Putamen (tissue), 1 donor: ENCODE measurements at places on chromosomes 6 and 20.
A peak's percentile ranks its signal among the peaks of the same experiment; 100 is the strongest.

DNA sequence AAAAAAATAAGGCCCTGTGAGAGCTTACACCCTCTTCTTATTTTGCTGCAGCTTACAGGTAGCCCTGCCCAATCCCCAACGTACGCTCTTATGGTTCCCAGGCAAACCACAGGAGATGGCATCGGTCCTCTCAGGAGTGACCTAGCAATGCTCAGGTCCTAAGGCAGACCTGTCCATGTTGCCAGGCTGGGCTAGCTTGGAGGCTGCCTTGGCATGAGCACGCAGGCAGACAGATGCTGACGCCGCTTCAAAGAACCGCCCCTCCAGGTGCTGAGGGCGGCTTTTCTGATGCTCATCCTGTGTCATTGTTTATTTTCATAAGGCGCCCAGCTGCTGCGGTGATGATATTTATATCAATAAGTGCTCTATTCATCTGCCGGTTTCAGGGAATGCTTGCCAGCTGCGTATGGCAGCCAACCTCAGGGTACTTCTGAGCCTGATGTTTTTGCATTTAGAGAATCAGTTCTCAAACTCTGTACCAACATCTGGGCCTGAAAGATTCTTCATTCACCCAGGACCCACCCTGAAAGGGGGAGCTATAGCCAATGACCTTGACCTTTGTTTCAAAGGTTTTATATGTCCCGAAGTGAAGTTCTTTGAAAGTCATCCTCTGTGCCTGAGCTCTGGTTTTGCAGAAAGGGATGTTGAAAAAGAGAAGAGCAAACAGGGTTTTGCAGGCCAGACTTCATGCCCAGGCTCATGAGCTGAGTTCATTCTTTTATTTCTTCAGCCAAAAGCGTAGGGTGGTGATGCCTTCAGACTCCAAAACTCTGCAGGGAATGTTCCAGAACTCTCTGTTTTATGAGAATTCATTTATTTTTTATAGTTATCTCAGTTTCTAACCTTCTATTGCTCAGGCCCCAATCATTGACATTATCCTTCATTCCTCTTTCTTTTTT lies 475.6 kb upstream of the CHD6 start:
- no peak for DNase-seq

DNA sequence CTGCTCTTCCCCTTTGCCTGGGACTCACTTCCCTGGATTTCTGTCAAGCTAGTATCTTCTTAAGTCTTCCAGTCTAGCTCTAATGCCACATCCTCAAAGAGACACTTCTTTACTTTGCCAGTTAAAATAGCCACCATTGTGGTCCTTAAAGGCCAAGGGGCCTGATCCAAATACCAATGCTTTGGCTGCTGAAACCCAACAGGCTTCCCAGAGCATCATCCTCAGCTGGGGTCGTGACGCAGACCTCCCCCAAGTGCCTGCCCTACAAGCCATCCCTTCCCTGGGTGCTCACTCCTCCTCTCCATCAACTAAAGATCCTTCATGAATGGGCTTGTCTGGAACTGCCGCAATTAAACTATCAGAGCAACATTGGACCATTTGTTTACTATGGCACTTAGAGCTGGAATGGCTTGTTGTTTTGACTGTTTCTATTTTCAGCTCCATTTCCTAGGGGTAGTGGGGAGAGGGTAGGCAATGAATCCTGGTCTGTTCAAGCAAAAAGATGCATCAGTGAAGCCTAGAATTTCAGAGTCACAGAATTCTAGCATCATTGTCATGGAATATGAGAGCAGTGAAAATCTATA lies 79.6 kb upstream of the SIRPA start:
- DNase-seq, result peak; percentile 82

DNA sequence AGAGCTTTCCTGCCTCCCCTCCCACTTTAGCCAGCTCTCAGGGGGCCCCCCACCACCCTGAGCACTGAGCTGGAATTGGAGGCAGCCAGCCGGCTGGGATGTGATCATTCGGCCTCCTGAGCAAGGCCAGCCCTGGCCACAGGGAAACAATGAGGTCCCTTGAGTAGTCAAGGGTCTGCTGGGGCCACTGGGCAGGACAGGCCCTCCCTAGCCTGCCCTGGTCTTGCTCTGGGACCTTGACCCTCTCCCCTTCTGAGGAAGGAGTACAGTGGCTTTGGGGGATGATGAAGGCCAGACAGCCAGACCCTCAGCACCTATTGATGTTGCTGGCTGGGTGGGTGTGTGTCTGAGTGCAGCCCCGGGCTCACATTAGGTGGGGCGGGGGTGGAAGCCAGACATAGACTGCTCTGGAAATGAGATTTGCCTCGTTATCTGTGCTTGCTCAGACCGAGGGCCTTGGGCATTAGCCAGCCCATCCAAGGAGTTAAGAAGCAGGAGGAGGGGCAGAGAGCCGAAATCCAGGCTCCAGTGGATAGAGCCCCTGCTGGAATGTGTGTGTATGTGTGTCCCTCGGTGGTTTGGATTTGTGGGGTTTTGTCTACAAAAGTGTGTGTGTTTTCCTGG lies 21.3 kb downstream of the CD40 start:
- DNase-seq, result no peak

DNA sequence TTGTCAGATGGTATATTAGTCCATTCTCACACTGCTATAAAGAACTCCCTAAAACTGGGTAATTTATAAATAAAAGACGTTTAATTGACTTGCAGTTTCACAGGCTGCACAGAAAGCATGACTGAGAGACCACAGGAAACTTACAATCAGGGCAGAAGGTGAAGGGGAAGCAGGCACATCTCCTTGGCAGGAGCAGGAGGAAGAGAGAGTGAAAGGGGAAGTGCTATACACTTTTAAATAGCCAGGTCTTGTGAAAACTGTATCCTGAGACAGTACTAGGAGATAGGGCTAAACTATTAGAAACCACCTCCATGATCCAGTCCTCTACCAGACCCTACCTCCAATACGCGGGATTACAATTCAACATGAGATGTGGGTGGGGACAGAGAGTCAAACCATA lies 193.9 kb upstream of the KCNG1 start:
- no peak for DNase-seq

- DNase-seq, result peak; percentile 77
These were observed at the start of gene SLC22A23 for GRCh38 chr6:3456898-3457709. Gene SLC22A23 (minus strand): TSS chr6:3457050. CDS start chr6:3456559, 491 bp downstream.

- DNase-seq, result no peak
These were observed 2.8 kb downstream of the COL9A3 start for GRCh38 chr20:62819494-62820174.
